CD4-positive, alpha-beta T cell treated with Interleukin-17A for 4 hours (primary cell): ENCODE measurements at places on chromosomes 16 and 17.

DNA sequence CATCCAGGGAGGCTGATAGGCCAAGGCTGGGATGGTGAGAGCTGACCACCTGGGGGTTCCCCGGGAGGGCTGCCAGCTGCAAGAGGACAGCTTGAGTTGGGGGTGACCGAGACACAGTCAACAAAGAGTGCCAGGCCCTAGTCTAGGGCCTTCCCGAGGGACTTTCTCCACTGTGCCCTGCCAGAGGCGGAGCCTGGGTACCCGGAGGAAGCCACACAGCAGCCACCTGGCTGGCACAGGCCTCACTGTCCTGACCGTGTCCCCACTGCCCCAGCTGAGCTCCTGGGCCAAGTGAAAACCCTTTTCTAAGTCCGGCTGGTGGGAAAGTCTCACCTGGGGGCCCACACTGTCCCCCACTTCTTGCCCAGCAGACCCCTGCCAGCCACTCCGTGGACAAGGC, 71.9 kb upstream of the GSE1 start:
- DNase-seq = no peak

DNA sequence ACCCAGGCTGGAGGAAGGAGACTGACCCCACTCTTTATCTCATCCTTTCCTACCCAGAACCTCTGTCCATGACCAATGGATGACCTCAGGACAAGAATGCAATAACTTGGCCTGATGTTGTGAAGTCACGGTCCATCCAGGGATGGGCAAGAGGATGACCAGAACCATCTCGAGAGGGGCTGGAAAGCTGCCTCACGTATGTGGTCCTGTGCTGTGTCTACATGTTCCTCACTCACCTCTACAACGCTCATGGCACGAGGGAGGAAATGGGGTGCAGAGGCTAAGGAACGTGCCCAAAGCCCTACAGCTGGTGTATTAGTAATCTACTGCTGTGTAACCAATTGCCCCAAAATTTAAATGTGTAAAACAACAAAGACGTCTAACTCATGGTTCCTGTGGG, 7.3 kb upstream of the KCTD5 start:
- DNase-seq = no peak

GRCh38 chr17:74249590-74250270, 24.3 kb upstream of the DNAI2 start:
- DNase-seq = no peak

DNA sequence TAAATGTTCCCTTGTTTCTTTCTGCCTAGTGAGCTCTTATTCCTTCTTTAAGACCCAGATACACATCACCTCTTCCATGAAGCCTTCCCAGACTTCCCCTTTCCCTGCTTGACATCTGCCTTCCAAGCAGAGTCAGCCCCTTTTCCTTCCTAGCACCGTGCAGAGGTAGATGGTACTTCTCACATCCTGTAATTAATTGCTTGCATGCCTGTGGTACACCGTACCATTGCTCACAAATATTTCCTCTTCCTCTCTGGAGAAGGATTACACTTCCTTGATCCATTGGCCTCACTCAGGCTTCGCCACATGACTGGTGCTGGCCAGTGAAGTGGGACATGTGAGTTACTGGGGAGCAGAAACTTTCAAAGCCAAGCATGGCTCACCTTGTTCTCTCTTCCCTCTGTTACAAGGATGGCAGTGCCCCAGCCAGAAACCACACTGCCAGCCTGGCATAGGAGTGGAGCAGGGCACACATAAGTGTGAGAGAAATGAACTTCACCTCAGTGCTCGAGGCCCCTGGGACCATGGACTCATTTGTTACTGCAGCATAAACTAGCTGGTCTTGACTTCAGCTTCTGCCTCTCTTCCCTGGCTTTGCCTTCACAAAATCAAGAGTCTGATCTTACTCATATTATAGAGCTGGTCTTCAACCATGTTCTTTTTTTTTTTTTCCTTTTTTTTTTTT, 44.0 kb downstream of the SOST start:
- DNase-seq = no peak

DNA sequence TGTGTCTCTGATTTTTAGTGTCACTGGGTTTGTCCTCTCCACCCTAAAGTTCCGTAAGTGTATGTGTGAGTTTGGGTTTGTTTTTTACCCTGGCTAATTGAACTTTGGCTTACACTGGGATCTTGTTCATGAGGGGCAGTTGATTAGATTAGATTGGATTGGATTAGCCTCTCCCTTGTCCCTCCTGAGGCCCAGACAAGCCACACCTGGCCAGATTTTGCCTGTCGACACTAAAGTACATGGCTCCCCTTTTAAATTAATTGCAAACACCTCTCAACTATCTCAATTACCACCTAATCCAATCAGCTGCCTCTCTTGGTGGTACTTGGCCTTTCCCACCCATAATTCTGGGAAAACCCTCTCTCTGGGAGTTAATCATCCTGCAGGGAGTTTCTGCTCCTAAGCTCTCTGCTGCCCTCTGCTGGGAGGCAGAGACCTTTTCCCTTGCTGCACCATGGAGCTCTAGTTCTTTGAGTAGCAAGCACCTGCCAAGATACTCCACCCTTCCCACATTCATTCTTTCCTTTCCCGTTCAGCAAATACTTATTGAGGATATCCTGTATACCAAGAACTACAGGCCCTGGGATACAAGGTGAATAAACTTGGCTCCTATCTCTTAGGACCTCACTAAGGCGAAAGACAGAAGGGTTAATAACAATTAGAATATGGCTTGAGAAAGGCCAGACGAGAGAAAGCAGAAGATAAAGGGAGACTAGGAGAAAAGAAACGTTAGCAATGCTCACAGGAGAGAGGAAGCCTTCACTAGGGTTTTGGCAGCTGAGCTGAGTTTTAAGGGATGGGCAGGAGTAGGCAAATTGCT, 60.0 kb upstream of the MPHOSPH6 start:
- DNase-seq = peak; percentile 74

DNA sequence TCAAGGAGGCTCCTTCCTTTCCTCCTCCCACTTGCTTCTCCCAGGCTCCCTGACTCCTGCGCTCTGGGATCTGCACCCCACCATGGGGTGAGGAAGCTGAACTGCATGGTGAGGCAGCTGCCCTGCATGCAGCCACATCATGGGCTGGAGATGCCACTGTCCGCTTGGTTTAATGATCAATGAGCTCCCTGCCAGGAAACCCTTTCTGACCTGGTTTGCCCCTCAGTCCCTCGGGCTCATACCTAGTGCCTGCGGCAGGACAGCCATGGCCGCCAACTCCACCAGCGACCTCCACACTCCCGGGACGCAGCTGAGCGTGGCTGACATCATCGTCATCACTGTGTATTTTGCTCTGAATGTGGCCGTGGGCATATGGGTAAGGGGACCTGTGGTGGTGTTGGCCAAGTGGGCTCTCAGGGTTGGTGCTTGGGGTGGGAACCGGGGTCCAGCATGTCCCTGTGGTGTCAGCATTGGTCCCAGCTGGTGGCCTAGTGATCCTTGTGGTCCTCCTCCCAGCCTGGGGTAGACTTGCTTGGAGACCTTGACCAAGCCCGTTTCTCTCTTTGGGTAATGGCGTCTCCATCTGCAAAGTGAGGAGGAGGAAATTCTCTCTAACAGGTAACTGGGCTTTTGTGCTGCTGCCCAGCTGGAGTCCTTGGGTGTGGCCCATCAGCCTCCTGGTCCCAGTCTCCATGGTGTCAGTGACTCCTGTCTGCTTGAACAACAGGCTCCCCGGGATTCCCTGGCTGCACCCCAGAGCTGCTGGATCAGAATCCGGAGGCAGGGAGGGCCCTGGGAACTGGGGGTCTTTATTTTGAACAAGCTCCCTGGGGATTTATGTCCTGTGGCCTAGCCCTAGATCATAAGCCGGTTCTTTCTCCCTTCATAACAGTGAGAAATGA, at the start of gene SLC5A10:
TSS of gene SLC5A10 (plus strand) at position 225 of the 902 bp plus-strand sequence. CDS start at position 266, 41 bp downstream.
- no peak for DNase-seq

- no peak for DNase-seq
Measured at GRCh38 chr17:78399693-78400144, 21.3 kb downstream of the PGS1 start.

- no peak for DNase-seq
Measured at GRCh38 chr17:75032720-75033280, 14.0 kb downstream of the ATP5PD start.

DNA sequence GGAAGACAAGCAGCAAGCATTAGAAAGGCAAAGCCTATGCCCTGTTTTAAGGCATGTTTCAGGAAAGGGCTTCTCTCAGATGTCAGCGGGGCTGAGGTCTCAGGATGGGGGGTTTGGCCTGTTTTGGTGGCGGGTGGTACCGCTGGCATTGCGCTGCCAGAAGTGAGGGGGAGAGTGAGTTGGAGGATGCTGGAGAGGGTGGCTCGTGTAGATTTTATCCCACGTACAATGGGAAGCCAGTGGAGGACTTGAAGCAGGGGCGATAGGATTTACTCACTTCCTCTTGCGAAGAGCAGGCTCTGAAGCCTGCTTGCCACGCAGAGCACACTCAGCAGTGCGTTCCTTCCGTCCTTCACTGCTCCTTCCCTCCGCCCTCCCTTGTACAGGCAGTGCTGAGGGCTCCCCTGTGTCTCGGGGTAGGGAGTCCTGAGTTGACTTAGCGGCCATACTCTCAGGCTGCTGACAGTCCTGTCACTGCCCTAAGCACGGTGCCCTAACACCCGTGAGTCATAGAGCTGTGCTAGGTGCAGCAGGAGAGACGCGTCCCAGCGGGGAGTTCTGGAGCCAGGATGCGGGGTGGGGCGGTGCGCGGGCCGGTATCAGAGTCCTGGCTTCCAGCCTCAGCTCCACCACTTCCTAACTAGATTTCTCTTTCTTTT, 113.1 kb downstream of the SNX29 start:
- peak; percentile 66 for DNase-seq

DNA sequence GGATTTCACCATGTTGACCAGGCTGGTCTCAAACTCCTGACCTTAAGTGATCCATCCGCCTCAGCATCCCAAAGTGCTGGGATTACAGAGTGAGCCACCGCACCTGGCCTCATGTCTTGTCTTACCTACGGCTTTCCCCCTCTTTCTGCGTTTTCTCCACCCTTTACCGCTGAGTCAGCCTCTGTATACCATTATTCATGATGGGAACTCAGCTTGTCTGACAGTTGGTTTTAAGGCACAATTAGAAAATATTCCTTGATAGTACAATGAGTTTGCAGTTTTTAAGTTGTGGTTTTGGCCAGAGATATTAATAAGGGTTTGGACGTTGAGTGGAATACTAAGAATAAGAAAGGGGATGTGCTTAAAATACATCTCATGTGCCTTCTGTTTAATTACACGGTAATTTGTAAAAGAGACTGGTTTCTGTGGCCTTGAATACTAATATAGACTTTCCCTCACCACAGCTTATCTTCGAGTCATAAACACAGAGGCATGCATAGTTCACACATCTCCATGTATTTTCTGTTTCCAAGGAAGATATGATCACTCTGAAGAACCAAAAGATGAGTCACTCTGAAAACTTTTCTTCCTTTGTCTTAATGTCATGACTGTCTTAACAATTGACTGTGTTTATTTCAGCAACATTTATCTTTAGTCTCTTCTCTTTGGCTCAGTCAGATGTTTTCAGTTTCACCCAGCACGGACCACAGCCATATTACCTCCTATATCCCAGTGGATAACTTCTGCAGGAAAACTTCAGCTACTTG, 54.4 kb downstream of the PITPNC1 start:
- DNase-seq = no peak

DNA sequence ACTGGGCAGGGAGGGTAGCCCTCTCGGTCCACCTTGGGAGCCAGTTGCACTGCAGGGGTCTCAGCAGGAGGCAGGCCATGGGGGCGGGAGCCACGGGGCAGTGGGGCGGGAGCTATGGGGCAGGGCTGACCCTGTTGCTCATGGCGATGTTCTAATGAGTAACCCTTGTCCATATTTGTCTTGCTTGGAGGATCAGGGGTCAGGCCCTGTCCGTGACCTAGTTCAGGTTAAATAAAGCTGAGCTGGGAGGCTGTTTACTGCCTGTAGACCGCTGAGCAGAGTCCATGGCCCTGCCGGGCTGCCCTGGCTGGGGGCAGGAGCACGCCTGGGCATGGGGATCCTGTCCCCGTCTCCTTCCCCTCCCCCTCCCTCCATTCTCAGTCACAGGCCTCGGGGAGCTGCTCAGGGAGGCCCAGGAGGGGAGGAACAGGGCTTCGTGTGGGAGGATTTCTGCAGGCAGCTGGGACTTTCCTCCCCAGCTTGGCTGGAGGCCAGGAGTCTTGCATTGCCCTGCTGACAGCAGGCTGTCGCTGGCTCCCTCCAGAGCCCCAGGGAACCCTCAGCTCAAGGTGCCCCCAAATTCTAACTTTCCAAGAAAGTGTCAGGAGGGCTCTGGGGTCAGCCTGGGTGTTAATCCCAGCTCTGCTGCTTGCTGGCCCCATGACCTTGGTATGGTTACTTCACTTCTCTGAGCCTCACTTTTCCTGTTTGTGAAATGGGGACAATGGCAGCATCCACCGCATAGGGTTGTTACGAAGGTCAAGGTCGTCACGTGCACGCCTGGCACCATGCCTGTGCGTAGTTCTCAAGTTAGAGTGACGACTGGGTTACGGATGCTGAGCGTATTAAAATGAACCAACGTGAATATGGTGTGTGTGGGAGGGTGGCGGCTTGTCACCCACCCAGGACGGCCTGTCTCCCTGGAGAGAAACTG, 6.1 kb upstream of the SERPINF2 start:
- DNase-seq = no peak

DNA sequence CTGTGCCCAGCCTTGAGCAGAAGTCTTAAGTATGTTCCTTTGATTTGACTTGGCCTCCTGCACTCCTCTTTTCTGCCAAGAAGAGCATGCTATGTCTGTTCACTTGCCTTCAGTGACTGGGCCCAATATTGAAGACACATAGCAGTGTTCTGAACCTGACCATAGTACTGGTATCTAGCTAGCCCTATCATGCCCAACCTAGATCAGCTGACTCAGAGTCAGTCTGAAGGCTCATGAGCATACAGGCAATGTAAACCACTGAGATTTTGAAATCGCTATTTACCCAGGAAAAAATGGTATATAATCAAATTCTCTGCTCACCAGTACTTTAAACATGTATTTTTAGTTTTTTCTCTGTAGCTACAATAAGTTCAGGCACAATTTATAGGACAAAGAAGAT, 129.4 kb downstream of the TANC2 start:
- DNase-seq = no peak

GRCh38 chr17:39923836-39924690, 3.3 kb downstream of the ORMDL3 start:
- DNase-seq = no peak

DNA sequence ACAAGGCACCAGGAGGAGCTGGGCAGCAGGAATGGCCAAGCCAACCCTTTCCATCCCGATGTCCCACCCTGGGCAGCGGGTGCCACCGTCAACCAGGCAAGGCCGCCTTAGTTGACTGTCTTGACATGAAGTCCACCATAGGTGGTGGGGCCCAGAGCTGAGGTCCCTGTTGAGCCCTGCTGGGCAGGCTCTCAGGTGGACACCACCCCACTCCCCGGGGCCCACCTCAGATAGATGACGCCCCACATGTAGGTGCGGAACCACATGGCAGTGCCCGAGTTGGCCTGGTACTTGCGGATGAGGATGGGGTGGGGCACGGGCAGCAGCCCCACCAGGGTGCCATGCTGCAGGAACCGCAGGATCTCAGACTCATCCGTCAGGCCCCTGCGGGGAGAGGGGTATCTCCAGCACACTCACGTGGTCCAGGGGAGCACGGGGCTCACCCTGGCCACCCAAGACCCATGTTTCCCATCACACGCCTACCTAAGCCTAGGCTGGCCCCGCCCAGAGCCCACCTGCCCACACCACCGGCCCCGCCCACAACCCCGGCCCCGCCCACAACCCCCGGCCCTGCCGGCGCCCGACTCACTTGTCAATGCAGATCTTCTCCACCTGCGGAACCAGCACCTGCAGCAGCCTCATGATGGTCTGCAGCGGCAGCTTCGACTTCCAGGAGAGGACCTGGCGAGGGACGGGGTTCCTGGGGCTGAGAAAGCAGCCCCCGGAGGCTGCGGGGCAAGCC, 16.2 kb downstream of the OTOP3 start:
- DNase-seq = no peak
